SIG-M5 (cell line): ENCODE measurements at places on chromosomes 7 and 10.

- DNase-seq = no peak
Measured at GRCh38 chr10:53140506-53140905, 367.9 kb upstream of the MBL2 start.

- DNase-seq = no peak
Measured at GRCh38 chr10:100866575-100867098, 46.1 kb upstream of the SLF2 start.

- DNase-seq = no peak
Measured at GRCh38 chr7:42493436-42494198, 256.6 kb upstream of the GLI3 start.

GRCh38 chr10:121154310-121154709 is 303.1 kb downstream of the WDR11 start:
- no peak for DNase-seq

GRCh38 chr10:20949967-20950366 is 52.9 kb upstream of the NEBL start:
- no peak for DNase-seq

GRCh38 chr10:30536578-30536977 is 93.0 kb downstream of the LYZL2 start:
- DNase-seq = no peak

DNA sequence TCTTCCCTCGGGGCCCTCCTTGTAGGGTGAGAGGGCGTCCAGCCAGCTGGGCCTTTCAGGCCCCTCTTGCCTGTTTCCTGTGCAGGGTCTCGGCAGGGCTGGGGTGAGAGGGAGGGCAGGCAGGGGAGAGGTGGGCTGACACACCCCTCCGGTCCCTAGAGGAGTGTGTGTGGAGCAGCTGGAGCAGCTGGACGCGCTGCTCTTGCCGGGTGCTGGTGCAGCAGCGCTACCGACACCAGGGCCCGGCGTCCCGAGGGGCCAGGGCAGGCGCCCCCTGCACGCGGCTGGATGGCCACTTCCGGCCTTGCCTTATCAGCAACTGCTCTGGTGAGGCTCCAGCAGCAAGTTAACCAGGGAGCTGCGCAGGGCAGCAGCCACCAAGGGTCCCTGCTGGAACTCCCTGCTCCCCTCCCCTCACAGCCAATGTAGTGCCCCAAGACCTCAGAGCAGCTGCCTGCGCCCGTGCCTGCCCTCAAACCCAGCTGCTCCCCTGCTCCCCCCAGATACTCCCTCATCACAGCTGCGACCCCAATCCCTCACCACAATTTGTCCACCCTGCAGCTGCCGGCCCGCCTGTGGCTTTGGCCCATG is 15.7 kb upstream of the ZNF862 start:
- no peak for DNase-seq

- no peak for DNase-seq
Measured at GRCh38 chr10:14371581-14371980, 40.9 kb upstream of the FRMD4A start.

- no peak for DNase-seq
Measured at GRCh38 chr10:132748545-132749370, 37.2 kb downstream of the NKX6-2 start.

- no peak for DNase-seq
Measured at GRCh38 chr7:115953592-115954255, 76.8 kb downstream of the TFEC start.

- no peak for DNase-seq
Measured at GRCh38 chr10:91311601-91312381, 91.3 kb downstream of the PCGF5 start.

DNA sequence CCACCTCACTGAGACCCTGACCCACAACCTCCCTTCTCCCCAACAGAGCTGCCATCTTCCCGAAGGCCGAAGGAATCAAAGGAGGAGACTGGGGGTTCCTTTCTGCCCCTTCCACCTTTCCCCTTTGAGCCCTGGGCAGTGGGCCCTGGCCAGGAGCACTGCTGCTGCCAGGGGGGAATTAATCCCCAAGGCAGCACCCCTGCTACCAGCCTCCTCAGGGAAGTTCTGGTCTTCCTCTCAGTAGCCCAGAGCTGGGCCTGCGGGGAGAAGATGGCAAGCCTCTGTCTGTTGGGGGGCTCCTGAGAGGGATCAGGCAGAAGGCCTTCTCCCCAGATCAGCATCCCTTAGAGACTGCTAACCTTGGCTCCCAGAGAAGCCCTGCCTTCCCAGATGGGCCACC is 25.5 kb downstream of the DPCD start:
- no peak for DNase-seq

GRCh38 chr10:4977025-4977424 is 13.8 kb downstream of the AKR1C1 start:
- DNase-seq = no peak

DNA sequence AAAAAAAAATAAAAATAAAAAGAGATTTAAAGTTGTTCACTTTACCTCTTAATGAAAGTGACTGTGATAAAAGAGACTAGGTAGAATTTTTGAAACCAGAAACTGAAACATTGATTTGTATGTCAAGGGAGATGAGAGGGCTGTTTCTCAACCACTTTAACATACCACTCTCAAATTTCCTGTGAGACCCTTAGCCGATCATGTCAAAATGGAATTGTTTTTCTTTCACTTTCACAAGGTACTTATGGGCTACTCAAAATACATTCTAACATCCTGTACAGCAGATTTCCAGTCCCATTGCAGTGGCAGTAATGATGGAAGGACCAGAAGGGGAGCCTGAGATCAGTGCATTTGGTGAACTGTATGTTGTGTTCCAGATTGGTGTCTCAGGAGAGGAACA is 261.2 kb downstream of the PPP1R3A start:
- DNase-seq = no peak

- DNase-seq = no peak
Measured at GRCh38 chr10:57867241-57867640, 400.5 kb downstream of the IPMK start.

DNA sequence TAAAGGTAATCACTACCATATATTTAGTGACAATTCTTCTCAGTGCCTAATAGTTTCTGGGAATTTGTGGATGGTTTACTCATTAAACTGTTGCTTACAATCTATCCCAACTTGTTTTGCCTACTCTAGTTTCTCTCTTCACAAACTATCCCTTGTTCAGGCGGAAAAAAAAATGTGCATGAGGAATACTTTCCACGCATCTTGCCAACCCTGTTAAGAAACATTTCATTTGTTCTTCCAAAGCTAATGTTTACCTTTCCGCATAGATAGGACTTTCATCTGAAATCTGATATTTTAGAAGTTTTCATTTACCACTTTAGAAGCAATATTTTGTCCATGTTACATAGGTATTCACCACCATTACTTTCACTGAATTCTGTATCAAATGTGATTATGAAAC is 191.9 kb downstream of the MDFIC start:
- DNase-seq = no peak
